ENCODE measurements at places on chromosomes 5 and 9. TPM values are rescaled to one million over a fixed set of nuclear protein-coding genes. Genes with fewer than 3 reads are reported as not detected.

GRCh38 chr9:78010445-78010844 lies 21.2 kb downstream of the GNAQ start:
- no peak overlapping the region for H3K27ac ChIP-seq
- no peaks in the 10 kb centered on the region for H3K36me3 ChIP-seq
- H3K27me3 ChIP-seq = no peaks in the 10 kb centered on the region
- no peak for DNase-seq
- no peak overlapping the region for H3K4me3 ChIP-seq
- H3K4me1 ChIP-seq = peaks cover 27% of the 10 kb centered on the region

MXD3 gene
- 11.2 TPM for total RNA-seq

STPG3 gene
- total RNA-seq = not detected

ZFAND5 gene
- total RNA-seq = 303 TPM

Data from esophagus muscularis mucosa (tissue), 4 donors.